ENCODE measurements at places on chromosomes 2 and 18. TPM values are rescaled to one million over a fixed set of nuclear protein-coding genes. Genes with fewer than 3 reads are reported as not detected.

DNA sequence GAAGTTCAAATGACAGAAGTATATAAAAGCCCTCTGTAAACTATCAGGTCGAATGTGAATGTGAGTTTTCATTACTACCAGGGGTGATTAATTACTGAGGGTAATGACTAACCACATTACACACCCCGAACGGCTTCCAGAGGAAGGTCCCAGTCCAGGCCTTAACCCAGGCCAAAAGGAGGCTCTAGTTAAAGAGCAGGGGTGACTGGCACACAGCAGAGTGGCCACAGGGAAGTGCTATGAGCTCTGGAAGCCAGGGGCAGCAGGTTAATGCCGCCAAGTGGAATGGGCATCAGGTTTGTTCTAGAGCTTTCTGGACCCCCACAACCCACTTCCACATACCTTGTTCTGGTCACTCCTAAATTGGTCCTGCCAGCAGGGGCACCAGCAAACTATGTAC, 87.7 kb downstream of the BCL11A start:
- H3K4me1 ChIP-seq = no peaks in the 10 kb centered on the region
- no peaks in the 10 kb centered on the region for H3K36me3 ChIP-seq
- DNase-seq = no peak
- no peak overlapping the region for H3K4me3 ChIP-seq
- H3K27me3 ChIP-seq = no peaks in the 10 kb centered on the region

DNA sequence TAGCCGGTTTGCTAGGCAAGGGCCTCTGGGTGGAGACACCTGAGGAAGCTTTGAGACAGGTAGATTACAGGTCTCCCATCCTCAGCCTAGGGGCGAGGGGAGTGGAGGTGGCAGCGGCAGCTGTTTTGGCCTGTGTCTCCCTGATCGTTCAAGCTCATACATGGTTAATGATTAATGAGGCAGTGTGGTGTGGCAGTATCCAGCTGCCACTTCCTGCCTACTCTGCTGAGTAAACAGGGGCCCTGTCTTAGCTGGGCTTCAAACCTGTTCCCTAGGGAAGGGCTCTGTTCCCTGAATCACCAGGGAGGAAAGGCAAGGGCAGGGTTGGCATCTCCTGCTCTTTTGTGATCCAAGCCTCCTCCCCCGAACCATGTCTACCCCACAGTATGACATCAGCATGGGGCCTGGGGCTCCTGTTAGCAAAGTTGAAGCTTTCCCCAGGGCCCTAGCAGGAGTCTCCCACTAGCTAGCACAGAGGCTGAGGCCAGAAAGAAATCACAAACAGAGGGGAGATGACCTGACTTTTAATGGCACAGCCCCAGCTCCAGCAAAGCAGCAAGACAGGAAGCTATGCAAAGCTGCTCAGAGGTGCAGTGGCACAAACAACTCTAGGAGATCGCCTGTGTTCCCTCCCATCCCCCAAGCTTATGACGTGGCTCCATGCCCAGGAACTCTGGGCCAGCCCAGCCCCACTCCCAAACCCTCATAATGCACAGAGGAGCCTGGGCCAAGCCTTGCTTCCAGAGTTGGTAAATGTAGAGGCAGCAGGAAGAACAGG, 3.7 kb upstream of the TUBA4B start:
- H3K4me1 ChIP-seq = peaks cover 35% of the 10 kb centered on the region
- no peak overlapping the region for H3K4me3 ChIP-seq
- no peak for DNase-seq
- peak overlapping the region; percentile 63 for H3K27ac ChIP-seq
- no peaks in the 10 kb centered on the region for H3K27me3 ChIP-seq

- H3K4me3 ChIP-seq = no peak overlapping the region
- H3K4me1 ChIP-seq = no peaks in the 10 kb centered on the region
- H3K27me3 ChIP-seq = no peaks in the 10 kb centered on the region
- no peak for DNase-seq
Measured at GRCh38 chr2:66782780-66783361, 347.9 kb downstream of the MEIS1 start.

GRCh38 chr2:3604991-3605961, 10.4 kb downstream of the COLEC11 start:
- peak; percentile 82 for DNase-seq
- H3K36me3 ChIP-seq = no peaks in the 10 kb centered on the region
- H3K4me1 ChIP-seq = peaks cover 12% of the 10 kb centered on the region
- H3K27ac ChIP-seq = peak overlapping the region; percentile 86
- H3K27me3 ChIP-seq = no peaks in the 10 kb centered on the region

The C2orf78 gene
- total RNA-seq = 1.5 TPM

- no peaks in the 10 kb centered on the region for H3K4me1 ChIP-seq
- no peak overlapping the region for H3K27ac ChIP-seq
- no peak overlapping the region for H3K4me3 ChIP-seq
- no peak for DNase-seq
- no peaks in the 10 kb centered on the region for H3K36me3 ChIP-seq
Measured at GRCh38 chr2:235611349-235611748, 117.5 kb downstream of the AGAP1 start.

GRCh38 chr2:55061523-55062344, 11.5 kb upstream of the RTN4 start:
- H3K4me1 ChIP-seq = no peaks in the 10 kb centered on the region
- H3K4me3 ChIP-seq = no peak overlapping the region
- no peak overlapping the region for H3K27ac ChIP-seq
- DNase-seq = no peak
- H3K27me3 ChIP-seq = no peaks in the 10 kb centered on the region

The REG1A gene
- 5.2 TPM for total RNA-seq

GRCh38 chr2:182522405-182522896, 95.6 kb upstream of the PDE1A start:
- H3K36me3 ChIP-seq = no peaks in the 10 kb centered on the region
- no peak overlapping the region for H3K27ac ChIP-seq
- no peaks in the 10 kb centered on the region for H3K4me1 ChIP-seq
- H3K27me3 ChIP-seq = no peaks in the 10 kb centered on the region
- no peak overlapping the region for H3K4me3 ChIP-seq
- DNase-seq = no peak

Measured in HCT116 (cell line).